NT2/D1 (cell line): ENCODE measurements at places on chromosomes 7 and 10.

DNA sequence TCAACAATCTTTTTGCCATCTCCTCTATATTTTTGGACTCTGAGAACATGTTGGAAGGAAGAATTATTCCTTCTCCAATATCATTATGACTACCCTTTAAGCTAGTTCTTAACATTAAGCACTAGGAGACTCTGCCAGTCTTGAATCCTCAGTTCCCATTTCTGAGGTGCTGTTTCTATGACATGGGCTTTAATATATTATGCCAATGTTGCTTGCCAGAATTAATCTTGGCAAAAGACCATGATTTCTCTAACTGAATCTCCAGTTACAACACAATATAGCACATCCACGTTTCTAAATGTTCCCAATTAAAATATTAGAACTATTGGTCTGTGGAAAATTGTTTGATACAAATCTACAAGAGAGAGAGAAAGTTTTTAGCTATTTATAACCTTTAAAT, 250.0 kb downstream of the HGF start:
- no peak for DNase-seq

GRCh38 chr7:141375442-141375841, 175.8 kb upstream of the AGK start:
- no peak for DNase-seq

DNA sequence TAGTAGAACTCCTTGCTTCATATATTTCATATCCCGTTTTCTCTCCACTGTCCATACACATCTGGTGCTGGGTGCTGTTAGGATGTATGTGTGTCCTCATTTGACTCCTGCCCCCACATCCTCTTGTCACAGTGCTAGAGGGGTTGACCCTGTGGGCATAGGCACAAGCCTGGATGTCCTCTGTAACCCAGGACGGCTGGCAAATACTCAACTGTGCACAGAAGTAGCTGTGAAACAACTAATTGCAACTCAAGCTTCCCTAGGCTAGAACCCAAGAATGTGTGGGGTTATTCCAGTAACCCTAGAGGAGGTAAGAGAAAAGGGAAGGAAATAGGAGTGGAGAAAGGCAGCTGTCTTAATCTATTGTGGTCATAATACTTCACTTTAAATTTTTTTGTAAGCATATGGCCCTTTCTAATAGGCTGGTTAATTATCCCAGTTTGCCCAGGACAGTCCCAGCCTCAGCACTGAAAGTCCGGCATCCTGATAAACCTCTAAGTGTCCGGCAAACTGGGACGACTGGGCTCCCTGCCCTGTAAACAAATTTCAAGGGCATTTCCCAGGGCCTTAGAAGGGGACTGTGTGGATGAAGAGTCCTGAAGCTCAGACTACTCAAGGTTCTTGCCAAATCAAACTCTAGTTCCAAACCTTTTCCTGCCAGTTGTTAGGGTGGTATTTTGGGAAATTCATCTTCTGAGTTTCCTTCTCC, 283.2 kb upstream of the CELF2 start:
- no peak for DNase-seq

- no peak for DNase-seq
Observed at GRCh38 chr10:117137031-117137910, 799 bp downstream of the VAX1 start.

- DNase-seq, result no peak
Observed at GRCh38 chr10:61964949-61965702, 63.6 kb downstream of the ARID5B start.

DNA sequence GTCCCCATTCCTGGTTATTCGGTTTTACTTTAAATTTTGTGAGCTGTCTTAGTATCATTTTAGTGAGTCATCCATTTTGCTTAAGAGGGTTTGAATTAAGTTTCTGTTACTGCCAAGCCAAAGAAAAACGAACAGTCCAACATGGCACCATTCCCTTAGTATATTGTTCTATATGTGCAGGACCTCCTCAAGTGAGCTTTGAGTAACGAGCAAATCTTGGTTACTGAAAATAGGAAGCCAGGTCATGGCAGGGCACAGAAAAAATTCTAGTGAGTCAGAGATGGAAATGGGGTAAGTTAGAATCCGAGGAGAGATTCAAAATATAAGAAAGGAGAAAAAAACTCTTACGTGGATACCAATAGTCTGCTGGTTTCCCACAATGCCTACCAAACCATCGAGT, 292.9 kb downstream of the BAMBI start:
- DNase-seq, result no peak

DNA sequence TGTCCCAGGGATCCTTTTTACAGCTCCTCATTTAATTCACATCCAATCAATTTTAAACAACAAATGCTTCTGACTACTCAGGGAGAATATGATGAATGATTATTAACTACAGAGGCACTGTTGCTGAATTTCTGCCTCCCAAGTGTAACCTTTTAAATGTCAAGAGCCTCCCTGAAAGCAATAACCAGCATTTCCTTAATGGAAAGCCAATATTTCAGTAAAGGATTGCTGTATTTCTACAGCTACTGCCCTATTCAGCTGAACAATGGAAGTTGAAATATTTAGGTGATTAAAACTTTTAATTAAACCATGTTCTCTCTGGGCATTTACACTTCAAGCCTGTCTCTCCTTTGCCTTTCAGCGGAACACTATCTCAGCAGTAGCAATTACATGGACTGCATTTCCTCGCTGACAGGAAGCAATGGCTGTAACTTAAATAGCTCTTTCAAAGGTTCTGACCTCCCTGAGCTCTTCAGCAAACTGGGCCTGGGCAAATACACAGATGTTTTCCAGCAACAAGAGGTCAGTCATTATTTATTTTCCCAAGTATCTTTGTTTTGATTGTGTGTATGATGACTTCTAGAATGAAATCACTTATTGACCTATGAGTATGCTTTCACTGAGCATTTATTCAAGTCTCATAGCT, 304.7 kb downstream of the BICC1 start:
- DNase-seq, result no peak

GRCh38 chr7:88910516-88910915, 115.0 kb upstream of the TEX47 start:
- DNase-seq, result no peak

DNA sequence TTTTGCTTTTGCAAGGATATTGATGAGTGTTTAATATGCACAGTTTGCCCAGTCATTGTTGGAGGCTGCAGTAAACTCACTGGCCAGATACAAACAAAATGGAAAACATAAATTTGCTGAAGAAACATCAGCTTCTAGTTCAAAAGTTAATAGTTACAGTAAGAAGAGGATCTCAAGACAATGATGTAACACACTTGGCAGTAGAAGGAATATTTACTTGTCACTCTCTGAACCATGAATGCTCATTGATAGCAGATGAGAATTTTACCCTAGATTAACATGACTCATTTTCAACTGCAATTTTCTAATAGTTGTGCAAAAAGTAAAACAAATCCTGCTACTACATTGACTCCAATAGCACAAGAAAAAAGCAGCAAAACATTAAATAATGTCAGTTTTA, 47.7 kb downstream of the VWC2 start:
- no peak for DNase-seq

GRCh38 chr7:127817466-127817865, 165.5 kb downstream of the SND1 start:
- no peak for DNase-seq

DNA sequence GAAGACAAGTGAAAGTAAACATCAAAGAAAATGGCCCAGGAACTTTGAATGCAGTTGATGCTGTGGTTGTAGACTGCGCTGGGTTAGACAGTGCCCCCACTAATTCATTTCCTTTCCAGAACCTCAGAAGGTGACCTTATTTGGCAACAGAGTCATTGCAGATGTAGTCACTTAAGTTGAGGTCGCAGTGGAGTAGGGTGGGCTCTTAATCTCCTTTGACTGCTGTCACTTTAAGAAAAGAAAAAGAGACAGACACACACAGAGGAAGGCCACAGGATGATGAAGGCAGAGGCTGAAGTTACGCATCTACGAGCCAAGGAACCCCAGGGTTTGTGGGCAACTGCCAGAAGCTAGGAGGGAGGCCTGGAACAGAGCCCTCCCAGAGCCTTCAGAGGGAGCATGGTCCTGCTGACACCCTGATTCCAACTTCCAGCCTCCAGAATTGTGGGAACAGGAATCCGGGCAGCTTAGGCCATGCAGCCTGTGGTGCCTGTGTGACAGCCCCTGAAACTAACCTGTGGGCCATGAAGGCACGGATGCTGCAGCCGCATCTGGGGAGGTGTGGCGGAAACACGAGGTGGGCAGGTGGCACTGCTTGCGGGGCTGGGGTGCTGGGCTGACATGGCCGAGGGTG, 107.6 kb downstream of the PRKAG2 start:
- no peak for DNase-seq

GRCh38 chr10:34254596-34254995, 560.5 kb downstream of the PARD3 start:
- no peak for DNase-seq

DNA sequence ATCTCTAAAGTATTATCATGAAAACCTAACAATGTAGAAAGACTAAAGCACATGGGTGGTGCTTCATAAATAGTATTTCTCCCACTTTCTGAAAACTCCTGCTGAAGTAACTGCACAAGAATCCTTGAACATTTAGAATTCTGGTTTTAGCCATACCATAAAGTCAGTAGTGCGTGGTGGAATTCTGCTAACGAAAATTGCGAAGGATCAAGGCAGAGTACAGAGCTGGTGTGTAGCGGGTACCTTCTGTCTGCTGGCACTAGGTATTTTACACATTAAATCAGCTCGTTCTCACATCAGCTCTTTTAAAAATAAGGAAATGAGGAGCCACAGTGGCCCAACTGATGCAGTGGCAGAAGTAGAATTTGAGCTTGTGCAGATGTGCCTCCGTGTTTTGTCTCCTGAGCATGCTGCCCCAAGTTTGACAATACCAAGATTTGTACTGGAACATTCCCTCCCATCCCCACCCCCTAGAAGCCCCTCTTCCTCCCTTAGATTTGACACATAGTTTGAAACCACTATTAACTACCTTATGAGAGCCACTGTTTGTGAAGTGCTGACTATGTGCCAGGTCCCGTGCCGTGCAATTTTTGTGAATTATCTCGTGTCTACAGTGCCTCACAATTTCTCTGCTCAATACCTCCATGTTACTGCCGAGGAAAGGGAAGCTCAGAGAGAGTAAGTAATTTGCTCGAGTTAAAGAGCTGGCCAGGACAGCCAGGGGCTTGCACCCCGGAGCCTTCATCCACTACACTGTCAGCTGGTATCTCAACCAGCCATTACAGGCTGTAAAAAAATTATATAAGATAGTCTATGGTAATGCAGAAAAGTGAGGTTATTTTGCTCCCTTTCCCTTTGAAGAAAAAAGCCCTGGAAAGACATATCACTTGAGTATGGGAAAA, 66.9 kb downstream of the EGFR start:
- DNase-seq, result no peak

DNA sequence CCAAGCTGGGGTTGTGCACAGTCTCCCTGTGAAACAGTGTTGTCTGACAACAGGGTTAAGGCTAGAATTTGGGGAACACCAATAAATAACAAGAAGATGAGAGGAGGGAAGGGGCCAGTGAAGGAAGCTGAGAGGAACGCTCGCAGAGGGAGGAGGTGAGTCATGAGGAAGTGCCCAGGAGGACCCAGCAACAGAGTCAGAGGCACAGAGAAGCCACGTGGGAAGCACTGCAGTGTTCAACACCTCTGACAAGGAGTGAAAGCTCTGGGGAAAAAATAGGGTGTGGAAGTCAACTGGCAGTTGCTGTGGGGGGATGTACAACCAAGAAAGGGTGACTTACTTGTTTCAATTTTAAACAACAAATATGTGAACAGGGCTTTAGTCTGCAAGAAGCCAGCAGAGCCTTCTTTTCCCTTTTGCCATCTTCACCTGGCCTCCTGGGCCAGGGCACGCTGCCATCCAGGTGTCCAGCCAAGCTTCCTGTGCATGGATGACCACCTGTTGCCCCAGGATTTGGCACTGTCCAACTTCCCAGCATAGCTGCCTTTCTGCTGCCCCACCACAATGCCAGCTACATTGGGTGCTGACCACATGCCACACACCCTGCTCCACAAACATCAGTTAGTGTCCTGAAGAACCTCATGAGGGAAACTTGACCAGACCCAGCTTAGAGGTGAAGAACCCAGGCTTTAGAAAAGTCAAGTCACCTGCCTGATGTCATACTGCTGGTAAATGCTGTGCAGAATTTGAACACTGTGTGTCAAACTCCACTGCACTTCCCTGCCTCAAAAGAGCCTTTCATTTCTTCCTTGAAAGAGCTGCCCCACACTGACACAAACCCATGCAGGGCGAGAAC, 69.6 kb downstream of the ATXN7L1 start:
- no peak for DNase-seq

GRCh38 chr7:143104759-143105158, 27.1 kb upstream of the PIP start:
- no peak for DNase-seq

GRCh38 chr10:46224414-46224682, 62.4 kb upstream of the ANTXRL start:
- no peak for DNase-seq

- DNase-seq, result no peak
Observed at GRCh38 chr10:93464776-93465388, 17.3 kb downstream of the MYOF start.

DNA sequence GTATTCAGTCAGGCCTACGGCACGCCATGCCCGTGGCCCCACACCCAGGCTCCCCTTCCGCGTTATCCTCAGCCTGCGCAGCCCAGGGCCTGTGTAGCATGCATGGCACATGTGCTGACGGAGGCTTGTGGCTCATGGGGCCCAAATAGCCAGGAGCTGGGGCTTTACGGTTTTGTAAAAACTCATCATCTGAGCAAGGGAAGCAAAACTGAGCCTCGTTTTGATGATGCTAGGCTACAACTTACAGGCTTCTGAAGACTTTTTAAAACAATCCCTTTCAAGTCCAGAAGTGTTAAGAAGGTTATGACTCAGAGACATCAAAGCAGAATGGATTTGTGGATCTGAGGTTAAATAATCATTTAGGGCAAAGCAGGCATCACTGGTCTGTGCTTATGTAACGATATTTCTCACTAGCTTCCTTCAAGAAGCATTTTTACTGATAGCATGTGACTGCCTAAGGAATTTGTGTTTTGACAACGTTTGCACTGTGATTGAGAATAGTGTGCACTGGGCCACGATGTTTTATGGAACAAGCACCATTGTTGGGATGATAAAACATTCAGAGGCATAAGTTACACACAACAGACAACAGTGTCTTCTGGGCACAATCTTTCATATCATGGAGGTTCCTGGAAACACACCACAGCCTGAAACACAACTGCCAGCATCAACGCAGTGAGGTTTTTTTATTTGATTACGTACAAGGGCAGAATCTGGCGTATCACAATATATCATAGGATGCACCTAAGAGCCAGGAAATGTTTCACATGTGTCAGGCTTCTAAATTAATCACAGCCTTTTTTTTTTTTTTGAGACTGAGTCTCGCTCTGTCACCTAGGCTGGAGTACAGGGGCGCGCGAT, 274.3 kb downstream of the CCDC3 start:
- no peak for DNase-seq

DNA sequence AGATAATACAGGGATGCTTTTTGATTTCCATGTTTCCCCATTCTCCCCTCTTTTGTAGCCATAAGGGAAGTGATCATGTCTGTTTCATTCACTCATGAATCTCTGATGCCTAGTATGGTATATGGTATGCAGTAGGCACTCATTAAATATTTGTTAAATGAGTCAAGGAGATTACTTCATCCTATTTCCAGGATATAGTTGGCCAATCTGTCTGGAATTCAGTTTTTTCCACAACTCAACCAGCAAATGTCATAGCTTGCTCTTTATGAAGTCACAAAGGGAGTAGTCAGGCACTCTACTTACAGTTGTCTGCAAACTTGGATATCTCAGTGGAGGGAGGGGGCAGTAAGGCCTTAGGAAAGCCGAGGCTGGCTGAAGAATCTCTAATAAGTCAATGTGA, 853.6 kb downstream of the LRMDA start:
- DNase-seq, result no peak

- no peak for DNase-seq
Observed at GRCh38 chr7:44561962-44562621, 11.6 kb downstream of the DDX56 start.

- no peak for DNase-seq
Observed at GRCh38 chr7:45033261-45033930, 33.4 kb downstream of the CCM2 start.
